ENCODE measurements at places on chromosomes 3 and 15.

GRCh38 chr15:88882785-88883184 lies 12.6 kb downstream of the HAPLN3 start:
- no peak for DNase-seq

- DNase-seq: no peak
Observed at GRCh38 chr3:58025837-58026569, 17.8 kb downstream of the FLNB start.

- DNase-seq: no peak
Observed at GRCh38 chr3:29853841-29854397, 573.0 kb downstream of the RBMS3 start.

GRCh38 chr15:60858511-60859070 lies 370.5 kb downstream of the RORA start:
- DNase-seq: no peak

DNA sequence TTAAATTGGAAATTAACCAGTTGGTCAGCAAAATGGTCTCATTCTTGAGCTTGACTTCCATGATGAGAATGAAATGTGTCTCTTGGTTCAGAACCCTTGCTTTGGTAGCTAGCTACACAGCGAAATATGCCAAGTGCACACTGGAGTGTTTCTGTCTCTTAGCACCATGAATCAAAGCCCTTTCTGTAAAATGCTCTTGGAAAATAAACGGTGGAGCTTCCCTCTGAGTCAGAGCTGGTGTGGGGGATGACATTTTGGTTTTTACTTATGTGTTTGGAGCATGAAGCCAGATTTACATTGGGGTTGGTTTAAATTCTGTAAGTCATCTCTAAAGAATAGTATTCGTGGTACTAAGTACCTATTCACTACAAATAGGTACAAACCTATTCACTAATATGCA lies 85.1 kb upstream of the NANOGP8 start:
- no peak for DNase-seq

DNA sequence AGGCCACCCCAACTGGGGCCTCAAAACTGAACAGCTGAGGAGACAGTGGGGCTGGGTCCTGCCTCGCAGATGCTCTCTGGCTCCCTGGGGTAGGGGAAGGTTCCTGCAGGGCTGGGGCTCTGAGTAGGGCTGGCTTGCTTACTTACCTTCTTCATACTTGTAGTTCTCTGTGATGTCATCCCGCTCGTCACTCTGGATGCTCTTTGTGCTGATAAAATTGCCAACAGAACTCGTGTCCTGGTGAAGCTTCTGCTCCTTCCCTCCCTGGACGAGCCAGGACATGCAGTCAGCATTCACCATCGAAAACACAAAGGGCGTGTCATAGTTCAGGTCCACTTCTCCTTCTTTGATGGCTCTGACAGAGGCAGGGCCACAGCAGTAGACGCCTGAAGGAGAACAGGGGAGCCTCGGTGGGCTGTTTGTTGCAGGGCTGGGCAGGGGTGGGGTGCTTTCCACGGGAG lies 17.9 kb upstream of the EPB42 start:
- DNase-seq: no peak

DNA sequence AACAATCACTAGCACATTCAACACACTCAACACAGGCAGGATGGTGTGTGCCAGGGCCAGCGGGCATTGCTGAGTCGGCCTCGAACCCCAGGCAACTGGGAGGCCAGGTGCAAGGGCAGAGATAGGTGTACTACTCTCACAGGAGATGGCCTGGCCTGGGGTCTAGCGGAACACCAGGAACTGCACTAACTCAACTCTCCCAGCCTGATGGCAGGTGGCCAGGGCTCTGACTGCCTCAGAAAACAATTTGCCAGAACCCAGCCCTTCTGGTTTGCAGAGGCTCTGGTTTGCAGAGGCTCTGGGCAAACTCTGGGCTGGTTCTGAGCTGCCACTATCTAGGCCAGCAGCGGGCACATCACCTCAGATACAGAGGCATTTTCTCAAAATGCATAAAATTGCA lies 229.2 kb upstream of the CHRNA7 start:
- no peak for DNase-seq

- DNase-seq: no peak
Observed at GRCh38 chr3:170605490-170605889, 19.6 kb upstream of the SLC7A14 start.

DNA sequence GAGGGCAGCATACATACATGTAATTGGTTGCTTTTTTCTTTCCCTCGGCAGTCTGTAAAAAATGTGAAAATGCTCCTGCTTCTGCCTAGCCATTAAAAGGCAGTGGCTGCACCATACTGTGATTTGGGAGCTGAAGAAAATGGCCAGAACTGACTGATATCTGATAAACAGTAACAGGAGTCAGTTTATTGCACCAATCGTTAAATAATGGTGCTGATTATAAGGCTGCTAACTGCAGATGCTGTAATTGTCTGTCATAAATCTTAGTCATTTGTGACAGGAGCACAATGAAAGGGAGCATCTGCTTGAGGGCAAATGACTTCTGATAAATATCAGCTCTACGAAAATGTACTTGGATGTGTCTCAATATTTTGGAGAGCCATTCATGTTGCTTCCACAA lies 263.1 kb upstream of the DNAJC19 start:
- no peak for DNase-seq

DNA sequence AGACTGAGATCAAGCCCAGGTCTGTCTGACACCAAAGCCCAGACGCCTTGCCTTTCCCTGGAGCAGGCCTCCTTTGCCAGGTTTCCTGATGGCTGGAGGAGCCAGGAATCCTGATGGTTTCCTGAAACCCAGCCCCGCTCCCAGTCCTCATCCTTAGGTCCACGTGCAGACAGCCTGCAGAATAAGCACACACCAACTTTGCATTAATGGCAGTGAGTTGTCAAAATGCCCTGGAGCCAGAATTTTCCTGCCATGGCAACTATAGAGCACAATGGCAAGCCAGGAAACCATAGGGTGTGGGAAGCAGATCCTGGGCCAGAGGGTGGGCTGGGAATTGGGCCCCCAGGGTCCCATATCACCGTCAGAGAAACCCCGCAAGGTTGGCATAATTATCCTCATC lies 67.4 kb upstream of the HRH1 start:
- no peak for DNase-seq

DNA sequence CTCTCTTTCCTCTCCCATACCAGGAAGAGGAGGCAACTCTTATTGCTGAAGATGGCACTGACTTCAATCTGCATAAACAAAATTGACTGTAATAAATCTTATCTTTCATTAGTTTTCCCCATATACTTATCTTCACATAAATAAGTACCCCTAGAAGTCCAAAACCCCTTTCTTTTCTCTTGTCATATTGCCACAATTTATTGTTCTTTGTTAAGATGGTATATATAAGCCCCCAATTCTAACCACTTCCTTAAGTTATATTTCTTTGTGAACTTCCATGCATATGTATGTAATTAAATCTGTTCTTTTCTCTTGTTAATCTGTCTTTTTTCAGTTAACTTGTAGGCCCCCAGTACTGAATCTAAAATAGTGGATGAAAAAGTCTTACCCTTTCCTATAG lies 68.8 kb downstream of the TNIK start:
- no peak for DNase-seq

DNA sequence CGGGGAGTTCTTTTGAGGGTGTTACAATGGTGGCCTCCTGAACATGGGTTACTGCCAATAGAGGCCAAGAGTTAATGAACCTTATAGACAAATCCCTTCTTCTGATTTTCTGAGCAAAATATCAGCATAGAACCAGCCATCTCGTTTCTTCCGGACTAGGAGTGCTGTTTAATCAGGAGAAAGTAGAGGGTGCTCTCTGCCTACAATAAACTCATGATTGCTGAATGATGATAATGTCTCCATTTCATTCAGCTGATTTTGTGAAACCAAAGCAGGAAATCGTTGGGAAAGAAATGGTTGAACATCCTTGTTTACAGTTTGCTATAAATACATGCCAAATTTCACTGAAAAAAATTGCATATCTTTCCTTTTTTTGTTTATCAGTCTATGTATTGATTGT lies 142.8 kb upstream of the PLSCR5 start:
- no peak for DNase-seq

DNA sequence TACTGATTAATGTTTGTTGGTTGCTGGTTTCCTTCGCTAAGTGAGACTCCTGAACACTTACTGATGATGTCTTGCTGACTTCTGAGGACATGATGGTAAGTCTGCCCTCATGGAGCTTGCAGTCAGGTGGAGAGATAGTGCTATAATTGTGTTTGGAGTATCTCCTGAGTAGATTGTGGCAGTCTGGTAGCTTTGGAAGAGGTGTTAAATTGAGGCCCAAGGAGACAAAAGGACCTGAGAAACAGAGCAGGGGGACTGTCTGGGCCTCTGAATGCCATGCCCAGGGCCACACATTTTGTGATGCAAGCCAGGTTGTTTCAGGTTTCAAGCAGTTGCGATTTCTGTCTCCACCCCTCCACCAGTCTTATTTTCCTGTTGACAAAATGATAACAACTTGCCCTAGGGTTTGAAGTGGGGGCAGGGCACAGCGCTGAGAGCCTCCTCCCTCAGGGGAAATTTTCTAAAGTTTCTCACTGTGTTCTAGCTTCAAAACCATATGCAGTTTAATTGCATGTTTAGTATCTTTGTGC lies 16.7 kb downstream of the SMAD3 start:
- no peak for DNase-seq

GRCh38 chr3:13352621-13353131 lies 67.4 kb downstream of the NUP210 start:
- DNase-seq: peak; percentile 37

- DNase-seq: peak; percentile 65
Observed at GRCh38 chr15:65077981-65078352, 1.4 kb downstream of the KBTBD13 start.

DNA sequence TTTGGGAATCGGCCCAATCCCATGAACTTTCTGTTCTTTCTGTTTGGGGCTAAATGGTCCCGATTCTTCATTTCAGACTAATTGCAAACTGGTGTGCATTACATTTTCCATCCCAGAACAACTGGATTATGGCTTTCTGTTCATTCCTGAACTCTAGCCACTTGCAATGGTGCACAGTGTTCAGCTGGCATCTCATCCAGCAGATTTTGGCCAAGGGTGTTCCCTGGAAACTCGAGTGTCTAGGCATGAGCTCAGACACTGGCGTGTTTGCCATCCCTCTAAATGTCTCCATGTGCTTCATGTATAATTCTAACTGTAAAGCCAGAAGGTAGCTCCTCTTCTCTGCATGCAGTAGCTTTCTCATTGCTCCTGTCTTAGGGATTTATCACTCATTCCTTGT lies 97.1 kb upstream of the MYZAP start:
- DNase-seq: no peak

- DNase-seq: no peak
Observed at GRCh38 chr15:59191855-59192237, 14.8 kb upstream of the LDHAL6B start.

DNA sequence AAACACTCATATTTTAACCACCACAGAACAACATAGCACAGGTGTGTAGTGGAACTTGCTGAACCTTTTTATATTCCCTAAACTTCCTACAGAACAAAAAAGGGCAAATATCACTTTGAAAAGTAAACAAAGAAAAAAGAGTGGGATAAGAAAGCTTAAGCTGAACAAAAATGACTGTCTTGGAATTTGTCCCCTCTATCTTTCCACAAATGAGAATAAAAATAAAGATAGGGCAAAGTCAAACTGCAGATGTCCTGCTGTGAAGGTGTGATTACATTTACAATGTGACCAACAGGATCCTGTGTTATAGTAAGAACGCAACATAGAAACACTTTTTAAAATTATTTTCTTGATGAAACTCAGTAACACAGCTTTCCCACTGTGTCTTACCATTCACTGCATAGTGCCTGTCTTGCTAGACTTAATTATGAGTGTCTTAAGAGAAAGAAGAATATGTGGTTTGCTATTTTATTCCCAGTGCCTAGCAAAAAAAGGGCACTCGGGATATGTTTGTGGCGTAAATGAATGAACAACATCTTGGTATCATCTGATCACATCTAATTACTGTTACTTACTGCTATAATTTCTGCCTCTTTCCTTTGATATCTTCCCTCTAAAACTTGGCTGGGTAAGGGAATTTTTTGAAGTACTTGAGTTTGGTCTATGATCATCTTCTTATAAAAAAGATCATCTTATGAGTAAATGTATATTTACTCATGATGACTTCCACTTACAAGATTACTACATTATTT lies 67.5 kb downstream of the DENND4A start:
- no peak for DNase-seq

- DNase-seq: no peak
Observed at GRCh38 chr3:171895900-171896299, 52.8 kb downstream of the TMEM212 start.

- no peak for DNase-seq
Observed at GRCh38 chr3:132703733-132704132, 18.5 kb downstream of the NPHP3 start.

- no peak for DNase-seq
Observed at GRCh38 chr3:20186600-20187004, 596 bp upstream of the SGO1 start.

DNA sequence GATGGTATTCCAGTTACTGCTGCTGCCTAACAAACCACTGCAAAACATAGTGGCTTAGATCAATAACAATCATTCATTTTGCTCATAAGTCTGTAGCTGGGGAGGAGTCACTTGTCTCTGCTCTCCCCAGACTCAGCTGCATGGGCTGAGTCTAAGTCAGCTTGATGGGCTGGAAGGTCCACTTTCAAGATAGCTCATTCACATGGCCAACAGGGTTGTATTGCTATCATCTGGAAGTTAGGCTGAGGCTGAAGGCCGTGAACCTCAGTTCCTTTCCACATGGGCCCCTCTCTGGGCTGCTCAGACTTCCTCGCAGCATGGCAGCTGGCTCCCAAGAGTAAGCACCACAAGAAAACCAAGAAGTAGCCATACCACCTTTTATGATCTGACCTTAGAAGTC lies 28.7 kb upstream of the BFSP2 start:
- DNase-seq: no peak

DNA sequence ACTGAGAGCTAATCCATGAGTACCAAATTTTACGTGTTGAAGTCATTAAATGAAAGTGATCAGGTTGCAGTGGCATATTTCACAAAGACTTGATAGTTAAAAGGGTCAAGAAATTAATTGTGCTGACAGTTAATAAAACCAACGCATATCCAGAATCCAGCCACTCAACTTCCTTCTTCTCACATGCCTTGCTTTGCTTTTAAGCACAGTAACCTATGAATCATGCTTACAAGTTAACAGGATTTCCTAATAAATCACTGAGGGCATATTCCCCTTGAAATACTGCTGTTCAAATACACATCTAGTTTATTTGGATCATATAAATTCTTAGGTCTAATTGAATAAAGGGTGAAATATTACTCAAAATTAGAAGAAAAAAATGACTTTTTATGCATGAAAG lies 801.5 kb upstream of the EPHA6 start:
- DNase-seq: no peak

DNA sequence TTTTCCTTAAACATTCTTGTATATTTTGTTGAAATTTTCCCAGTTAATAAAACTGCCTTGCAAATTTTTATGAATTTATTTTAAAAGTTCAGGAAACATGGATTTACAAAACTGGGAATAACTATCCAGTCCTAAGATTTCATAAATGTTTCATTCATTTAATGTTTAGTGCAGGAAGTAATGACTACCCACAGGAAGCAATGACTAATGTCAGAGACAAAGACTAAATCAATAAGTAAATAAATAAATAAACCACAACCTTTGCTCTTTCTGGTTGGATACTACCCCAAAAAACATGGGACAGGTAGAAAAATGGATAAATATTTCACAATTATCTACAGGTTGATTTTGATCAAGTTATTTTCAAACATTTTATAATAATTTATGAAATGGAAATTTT lies 48.8 kb upstream of the TMCO5A start:
- no peak for DNase-seq

- DNase-seq: no peak
Observed at GRCh38 chr3:139978966-139979365, 44.0 kb downstream of the CLSTN2 start.
